ENCODE measurements at places on chromosomes 11 and 22.

GRCh38 chr11:34620820-34621792 lies at the start of gene EHF:
TSS of gene EHF (plus strand) at chr11:34621093. CDS start at chr11:34642631, 21,538 bp downstream.
- no peak for DNase-seq

GRCh38 chr11:78993802-78994430 lies 419.3 kb upstream of the NARS2 start:
- DNase-seq = no peak

DNA sequence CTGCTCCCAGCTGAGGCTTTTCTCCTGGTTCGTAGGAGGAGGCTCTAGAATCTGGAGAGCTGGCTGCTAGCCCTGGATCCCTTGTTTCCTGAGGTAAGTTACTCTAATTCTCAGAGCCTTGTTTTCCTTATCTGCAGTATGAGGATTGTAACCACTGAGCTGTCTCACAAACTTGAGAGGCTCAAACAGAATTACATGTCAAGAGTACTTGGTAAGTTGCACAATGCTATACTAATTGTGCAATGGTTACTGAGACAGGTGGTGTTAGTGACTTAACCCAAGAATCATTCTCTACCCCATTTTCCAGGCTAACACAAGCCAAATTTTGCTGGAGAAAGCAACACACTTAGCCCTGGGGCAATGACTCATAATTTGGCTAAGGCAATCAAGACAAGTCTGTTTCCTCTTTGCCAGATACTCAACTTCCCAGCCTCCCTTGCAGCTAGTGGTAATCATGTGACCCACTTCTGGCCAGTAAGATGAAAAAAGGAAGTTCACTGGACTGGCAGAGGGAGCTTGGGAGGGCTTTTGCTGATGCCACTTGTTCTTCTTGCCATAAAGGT lies 348.0 kb downstream of the TENM4 start:
- DNase-seq = no peak

GRCh38 chr11:128502726-128503125 lies 84.6 kb downstream of the ETS1 start:
- DNase-seq = no peak

DNA sequence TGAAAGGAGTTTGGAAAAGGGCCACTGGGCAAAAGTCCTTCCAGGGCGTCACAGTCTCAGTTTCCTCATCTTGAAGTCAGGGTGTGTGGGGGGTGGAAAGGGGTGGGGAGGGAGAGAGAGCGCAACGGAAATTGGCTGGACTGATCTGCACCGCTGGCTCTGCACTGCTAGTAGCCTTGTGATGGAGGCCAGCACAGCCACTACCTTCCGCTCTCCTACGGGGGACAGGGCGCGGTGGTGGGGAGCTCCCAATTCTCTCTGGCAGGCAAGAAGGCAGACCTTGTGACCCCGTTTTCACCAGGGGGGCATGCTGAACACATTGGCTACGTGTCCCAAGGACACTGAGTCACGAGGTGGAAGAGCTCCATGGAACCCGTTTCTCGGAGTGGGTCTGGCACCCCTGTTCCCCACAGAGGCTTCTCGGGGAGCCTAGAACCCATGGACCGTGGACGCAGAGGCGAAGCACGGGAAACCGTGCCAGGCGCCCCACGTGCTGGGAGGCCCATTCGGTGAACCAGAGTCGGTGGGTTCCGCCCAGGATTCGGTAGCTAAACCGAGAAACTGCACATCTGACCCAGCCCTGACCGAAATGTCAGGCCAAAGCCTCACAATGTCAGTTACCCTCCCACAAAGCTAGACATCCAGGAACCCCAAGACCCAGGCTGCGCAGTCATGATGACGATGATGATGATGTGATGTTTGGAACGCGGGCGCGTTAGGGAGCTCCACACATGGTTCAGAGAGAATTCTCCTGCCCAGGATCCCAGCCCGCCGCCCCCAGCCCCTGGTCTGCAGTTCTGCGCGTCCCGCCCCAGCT lies 28.3 kb upstream of the WNT11 start:
- DNase-seq = no peak

GRCh38 chr22:29470159-29470855 lies 9.7 kb upstream of the NEFH start:
- peak; percentile 65 for DNase-seq

DNA sequence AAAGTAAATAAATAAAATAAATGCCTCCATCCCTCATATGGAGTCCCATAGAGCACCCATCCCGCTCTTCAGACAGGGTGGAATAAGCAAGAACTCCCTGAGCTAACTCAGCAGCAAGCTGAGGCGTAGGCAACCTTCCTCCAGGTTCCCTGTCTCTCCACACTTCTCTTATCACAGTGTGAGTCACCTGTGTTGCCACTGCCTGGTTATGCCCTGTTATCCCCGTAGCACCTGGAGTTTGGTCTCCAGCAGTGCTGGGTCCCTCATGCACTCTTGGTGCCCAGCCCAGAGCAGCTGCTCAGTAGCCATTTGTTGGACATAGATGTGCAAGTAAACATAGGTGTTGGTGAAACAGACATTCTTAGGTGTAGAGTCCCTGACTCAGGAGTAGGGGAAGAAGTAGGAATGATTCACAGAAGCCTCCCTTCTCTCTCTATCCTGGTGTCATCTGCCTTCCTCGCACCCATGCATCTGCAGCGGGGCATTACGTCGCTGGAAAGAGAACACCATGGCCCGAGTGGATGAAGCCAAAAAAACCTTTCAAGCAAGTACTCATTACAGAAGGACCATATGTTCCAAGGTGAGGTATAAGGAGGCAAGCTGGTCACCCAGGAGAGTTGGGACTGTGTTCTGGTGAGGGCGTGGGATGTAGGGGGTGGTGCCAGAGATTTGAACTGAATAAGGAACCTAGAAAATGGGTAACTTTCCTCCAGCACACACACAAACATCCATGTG lies 56.0 kb downstream of the PISD start:
- no peak for DNase-seq

DNA sequence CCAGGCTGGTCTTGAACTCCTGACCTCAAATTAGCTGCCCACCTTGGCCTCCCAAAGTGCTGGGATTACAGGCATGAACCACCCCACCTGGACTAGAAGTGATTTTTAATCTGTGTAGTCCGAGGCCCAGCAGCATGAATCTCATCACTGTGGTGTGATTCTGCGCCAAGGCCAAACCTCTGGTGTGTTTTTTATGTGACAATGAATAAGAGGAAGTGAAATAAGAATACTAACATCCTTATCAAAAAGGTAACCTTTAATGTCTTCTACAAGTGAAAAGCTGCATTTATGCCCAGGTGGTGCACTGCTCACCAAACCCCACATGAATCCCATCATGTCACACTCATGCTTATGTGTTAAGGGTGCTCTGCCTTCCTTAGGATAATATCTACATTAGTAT lies 77.1 kb upstream of the OR9Q1 start:
- no peak for DNase-seq

- no peak for DNase-seq
Observed at GRCh38 chr22:50339945-50340879, 2.9 kb upstream of the PPP6R2 start.

- DNase-seq = no peak
Observed at GRCh38 chr11:59769828-59770227, 14.7 kb downstream of the STX3 start.

- DNase-seq = peak; percentile 39
Observed at GRCh38 chr22:21009638-21010425, 5.1 kb upstream of the P2RX6 start.

DNA sequence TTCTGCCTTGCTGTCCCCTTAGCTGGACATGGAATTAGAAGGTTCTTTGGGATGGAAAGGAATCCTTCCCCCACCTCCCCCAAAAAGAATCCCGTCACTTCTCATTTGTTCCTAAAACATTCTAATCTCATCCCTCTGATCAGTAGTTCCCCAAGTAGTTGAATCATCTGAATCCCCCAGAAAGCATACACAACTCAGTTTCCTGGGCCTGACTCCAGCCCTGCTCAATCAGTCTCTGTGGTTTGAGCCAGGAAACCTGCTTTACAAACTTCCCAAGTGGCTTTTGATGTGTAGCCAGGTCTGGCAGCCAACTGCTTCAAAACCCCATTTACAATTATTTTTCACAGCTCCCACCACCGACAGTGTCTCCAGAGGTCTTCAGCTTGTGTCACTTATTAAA lies 20.2 kb downstream of the C22orf31 start:
- no peak for DNase-seq

GRCh38 chr11:128745311-128746136 lies 51.7 kb downstream of the FLI1 start:
- peak; percentile 56 for DNase-seq

DNA sequence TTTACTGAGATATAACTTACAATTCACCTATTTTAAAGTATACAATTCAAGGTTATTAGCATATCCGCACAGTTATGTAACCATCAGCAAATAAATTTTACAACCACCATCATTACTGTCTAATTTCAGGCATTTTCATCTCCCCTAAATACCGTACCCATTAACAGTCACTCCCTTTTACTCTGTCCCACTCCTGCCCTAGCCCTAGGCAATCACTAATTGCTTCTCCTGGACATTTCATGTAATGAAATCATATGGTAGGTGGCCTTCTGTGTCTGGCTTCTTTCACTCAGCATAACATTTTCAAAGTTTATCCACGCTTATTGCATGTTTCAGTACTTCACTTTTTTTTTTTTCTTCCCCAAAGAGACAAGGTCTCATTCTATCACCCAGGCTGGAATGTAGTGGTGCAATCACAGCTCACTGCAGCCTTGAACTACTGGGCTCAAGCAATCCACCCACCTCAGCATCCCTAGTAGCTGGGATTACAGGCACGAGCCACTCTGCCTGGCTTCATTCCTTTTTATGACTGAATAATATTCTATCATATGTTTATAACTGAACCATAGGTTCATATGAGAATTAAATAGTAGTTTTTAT lies 61.4 kb upstream of the CHRM4 start:
- no peak for DNase-seq

- DNase-seq = no peak
Observed at GRCh38 chr11:70432065-70432464, 33.7 kb downstream of the CTTN start.

GRCh38 chr22:46511151-46512038 lies 26.0 kb downstream of the CELSR1 start:
- DNase-seq = no peak

DNA sequence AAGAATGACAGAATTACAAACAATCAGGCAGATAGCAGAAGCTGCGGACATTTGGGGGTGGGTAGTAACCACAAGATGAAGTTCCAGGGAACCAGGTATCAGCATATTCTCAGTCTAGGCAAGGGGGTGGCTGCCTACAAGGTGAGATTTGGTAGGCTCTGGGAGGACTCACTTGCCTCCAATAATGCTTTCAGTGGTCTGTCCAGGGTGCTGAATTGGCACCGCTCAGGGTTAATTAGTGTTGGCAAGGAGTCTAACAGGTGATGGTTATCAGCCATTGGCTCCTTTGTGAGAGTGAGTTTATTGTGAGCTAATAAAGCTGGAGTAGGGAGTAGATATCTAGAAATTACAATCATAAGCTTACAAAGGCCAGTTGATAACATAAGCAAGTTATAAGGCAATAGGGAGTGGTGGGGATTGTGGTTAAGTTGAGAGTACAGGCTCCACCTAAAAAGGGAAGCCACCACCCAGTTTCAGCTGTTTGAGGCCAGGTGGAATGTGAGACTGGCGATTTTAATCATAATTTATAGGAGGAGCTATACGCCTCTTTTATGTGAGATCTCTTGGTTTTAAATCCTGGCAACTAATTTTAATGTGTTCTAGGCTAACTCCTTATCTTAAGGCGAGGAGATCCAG lies 320.5 kb downstream of the MIAT start:
- no peak for DNase-seq

DNA sequence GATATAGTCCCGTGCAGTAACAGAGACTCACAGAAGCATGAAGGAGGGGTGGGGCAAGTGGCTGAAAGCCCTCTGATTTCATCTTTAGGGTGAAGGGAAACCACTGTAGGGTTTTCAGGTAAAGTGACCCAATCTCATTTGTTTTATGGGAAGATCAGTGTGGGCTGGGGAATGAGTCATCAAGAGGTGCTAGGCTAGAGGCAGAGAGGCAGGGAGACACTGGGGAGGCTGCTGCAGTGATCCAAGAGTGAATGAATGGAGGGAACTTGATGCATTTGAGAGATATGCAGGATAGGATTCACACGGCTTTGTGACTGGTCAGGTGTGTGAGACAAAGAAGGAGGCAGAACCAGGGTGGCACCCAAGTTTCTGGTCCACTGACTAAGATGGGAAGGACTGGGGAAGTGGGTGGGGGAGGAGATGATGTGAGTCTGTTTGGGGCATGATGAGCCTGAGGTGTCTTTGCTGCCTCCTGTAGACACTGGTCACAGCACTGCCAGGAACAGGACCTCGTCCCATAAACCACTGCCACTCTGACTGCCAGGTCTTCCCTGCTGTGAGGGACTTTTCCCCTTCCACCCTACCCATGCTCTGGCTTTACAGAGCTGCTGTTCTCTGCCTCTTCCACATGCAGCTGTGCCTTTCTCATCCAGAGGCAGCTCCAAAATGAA lies 239.0 kb downstream of the TENM4 start:
- no peak for DNase-seq

GRCh38 chr11:73977856-73978519 lies 4.7 kb downstream of the UCP2 start:
- DNase-seq = no peak

DNA sequence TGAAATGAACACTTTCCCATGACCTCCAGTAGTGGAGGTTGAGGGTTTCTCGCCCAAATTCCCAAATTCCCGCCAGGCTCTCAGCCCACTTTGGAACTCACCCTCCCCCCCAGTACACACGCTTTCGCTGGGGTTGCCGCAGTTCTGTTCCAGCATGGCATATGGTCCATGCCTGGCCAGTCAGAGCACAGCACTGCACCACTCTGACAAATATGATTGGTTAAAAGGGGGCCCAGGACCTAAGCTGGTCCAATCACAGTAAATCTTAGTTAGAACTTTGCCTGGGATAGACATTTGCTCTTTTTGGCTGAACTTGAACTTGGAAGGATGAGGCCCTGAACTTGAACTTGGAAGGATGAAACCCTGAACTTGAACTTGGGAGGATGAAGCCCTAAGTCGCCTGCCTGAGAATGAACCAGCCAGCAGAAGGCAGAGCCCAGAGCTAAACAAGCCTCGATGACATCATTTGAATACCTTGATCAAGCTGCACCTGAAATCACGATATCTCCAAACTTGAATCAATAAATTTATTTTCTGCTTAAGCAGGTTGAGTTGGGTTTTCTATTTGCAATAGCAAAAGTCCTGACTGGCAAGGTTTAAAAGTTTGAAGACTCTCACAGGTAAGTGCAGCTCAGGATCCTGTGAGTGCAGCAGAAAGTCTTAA lies 12.6 kb upstream of the SSTR3 start:
- no peak for DNase-seq

Data from right kidney (tissue), 9 donors.